ENCODE measurements at places on chromosomes 16 and 17.

DNA sequence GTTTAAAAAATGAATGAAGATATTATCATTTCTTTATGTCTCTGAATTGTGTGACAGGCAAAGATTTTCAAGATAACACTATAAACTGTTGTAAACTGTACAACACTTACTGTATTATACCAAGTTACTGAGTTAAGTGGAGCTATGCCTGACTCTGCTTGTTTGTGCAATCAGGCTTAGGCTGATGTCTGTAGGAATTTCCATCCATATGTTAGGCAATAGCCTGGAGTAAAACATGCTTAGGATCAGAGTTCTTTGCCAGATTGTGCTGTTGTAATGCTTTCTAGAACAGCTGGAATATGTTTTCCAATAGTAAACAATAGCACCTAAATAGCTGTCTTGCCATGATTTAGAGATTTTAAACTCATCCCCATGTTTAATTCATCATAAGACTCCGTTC lies 1496.7 kb downstream of the CDH11 start:
- no peak for DNase-seq

DNA sequence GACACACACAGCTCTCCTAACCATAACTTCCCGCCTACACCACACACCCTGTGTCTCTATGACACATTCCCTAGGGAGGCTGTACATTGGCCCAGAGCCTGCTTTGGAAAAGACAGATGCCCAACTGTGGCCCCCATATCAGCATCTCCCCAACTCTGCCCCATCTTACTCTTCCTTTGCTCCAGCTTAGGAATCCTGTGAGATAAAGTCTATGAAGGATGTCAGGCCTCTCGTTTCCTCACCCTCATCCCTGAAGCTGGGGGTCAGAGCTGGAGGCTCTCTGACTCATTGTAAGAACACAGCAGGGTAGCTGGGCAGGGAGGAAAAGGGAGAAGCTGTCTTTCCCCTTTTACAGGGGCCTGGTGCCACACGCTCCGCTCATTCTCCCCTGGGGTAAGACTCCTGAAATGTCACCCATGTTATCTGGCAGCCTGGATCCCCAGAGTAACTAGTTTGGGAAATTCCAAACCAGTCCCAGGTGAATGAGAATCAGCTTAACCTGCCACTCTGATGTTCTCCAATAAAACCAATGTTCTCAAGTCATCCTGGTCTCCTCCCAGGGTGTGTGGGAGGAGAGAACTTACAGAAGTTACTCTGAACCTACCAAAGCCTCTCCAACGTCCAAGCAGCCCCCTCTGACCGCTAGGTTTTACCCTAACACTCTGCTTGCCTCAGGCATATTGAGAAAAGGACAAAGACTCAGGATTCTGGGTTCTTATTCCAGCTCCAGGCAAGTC lies 2.8 kb downstream of the RAPGEFL1 start:
- no peak for DNase-seq

- DNase-seq = no peak
These were observed 26.9 kb upstream of the LGALS9 start for GRCh38 chr17:27603880-27604794.

DNA sequence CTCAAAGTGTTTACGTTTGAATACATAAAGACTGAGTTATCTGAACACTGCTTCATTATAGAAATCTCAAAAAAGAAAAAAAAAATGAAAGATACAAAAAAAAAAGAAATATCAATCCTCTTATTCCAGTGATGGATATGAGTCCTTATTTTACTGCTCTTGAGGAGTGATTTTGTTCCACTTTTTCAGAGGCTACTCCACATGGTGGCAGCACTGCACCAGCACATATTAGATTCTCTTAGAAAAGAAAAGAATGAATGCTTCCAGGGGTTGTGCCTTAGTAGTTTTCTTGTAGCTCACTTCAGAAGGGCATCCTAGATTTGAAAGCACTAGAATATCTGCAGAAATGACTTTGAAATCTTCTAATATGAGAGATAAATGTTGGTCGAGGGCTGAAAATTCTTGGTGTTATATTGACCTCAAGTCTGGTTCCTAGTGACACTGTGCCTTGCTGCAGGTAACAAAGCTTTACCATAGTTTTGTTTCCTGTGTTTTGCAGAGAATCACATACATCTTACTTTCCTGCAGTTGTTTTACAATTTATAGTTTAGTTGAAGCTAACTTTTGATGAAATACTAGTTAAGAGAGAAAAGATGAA lies 25.9 kb downstream of the AP2B1 start:
- peak; percentile 31 for DNase-seq

DNA sequence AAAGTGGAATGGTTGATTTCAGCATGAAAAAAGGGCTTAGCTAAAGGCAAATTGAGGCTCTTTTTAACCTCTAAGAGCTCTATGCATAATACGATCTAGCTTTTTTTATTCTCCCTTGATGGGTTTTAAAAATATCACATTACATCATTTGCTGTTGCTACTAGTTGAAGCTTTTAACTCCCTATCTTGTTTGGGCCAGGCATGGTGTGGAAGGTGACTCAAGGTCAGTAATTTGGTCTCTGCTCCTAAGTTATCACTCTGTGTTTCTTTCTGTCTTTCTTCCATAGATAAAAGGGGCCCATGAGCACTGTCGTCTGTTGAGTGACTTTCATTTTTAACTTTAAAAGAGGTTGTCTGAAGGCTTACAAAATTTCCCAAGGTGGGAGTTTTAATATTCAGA lies 58.1 kb upstream of the GOT2 start:
- DNase-seq = no peak

GRCh38 chr16:71564335-71564967 lies 12.4 kb downstream of the TAT start:
- no peak for DNase-seq

DNA sequence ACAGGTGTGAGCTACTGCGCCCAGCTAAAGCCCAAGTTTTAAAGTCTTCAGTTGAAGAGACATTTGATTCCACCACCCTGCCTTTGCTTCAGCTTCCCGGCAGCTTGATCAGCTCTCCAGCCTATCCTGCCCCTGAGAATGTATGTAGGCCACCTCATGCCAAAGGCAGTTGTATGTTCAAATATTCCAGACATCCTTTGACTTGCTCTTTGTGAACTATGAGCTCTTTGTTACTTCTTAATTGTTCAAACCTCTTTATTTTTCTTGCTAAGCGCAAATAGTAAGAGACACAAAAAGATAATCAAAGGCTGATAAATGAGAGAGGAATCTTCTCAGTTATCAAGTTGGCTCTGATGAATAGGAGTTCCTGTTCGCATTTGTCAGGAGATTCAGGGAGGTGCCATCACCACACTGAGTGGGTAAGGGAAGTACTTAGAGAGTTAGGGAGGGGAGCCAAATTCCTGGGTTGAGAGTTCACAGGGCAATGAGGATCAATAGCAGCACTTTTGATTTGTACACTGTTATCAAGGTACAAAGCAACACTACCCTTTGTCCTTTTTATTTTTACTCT lies 32.0 kb upstream of the SUPT4H1 start:
- no peak for DNase-seq

DNA sequence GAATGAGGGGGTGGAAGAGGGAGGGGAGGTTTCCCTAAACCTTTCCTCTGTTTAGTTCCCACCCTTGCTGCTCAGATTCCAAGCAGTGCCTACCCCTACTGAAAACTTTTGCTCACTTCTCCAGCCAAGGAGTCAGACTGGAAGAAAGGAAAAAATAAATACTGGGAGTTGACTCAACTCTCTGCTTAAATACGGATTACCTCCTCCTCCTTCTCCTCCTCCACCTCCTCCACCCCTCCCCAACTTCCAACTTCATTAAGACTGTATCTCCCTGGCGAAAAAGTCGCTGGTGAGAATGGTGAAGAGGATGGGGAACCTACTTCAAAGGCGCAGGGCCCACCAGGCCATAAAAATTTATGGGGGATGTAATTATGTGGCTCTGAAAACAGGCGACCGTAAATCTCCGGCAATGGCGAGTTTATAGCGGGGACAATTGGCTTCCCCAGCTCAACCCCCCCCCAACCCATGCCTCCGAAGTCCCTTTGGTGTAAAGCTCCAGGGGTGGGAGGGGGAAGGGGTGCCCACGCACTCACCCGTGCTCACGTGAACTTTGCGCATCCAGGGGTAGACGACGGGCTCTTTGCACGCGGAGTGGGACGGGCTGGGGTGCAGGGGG lies 712 bp downstream of the HOXB4 start:
- DNase-seq = no peak

DNA sequence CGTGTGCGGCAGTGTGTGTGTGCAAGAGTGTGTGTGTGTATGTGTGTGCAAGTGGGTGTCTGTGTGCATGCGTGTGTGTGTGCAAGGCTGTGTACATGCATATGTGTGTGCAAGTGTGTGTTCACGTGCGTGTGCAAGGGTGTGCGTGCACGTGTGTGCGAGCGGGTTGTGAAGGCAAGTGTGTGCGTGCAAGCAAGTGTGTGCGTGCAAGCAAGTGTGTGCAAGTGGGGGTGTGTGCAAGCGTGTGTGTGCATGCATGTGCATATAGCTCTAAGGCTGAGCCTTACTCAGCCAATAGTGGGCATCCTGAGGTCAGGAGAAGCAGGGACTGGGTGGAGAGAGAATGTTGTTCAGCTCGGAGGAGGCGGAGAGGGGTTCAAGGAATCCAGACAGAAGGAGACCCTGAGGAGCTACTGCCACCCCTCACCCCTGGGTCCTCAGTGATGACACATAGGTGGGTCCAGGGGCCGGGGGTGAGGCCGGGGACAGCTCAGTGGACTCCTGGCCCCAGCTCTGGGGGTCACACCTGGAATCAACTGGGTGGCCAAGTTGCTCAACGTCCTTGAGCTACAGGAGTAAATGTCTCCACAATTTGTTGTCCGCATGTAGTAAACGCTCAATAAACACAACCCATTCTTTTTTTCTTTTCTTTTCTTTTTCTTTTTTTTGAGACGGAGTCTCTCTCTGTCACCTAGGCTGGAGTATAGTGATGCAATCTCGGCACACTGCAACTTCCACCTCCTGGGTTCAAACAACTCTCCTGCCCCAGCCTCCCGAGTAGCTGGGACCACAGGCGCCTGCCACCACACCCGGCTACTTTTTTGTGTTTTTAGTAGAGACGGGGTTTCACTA lies 1.8 kb downstream of the PRR29 start:
- DNase-seq = no peak

GRCh38 chr17:38994026-38994425 lies 26.8 kb upstream of the FBXO47 start:
- DNase-seq = peak; percentile 20

DNA sequence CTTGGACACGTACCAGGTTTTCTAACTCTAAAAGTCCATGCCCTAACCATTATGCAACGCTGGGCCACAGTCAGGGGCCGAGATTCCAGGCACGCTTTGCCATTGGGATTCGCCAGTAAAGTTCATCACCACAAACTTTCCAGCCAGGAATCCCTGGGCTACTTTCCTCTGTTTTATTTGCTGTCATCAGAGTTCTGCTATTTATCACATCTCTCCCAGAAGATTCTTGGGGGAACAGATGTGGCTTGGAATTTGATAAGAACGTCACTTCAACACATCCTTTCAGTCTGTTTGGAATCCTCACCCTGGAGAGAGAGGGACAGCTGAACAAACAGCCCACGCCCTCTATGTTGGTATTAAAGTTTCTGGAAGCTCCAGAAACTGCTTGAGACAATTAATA lies 109.6 kb upstream of the CACNG3 start:
- DNase-seq = no peak

DNA sequence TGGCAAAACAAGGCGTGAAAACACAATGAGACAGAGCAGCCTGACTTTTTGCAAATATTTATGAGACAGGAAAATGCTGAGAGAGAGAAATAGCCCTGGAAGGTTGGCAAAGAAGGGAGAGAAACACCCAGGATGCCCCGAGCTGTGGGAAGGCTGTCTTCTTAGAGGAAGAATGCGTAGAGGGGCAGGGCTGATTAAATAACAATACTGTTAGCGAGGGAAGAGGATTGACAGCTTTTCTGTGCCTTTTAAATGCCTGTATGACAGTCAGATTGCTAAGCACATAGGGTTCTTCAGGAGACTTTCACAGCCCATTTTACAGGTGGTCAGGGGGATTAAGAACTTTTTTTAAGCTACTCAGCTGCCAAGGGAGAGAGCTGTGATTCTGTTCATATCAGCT lies 219.2 kb downstream of the SHISA9 start:
- no peak for DNase-seq

DNA sequence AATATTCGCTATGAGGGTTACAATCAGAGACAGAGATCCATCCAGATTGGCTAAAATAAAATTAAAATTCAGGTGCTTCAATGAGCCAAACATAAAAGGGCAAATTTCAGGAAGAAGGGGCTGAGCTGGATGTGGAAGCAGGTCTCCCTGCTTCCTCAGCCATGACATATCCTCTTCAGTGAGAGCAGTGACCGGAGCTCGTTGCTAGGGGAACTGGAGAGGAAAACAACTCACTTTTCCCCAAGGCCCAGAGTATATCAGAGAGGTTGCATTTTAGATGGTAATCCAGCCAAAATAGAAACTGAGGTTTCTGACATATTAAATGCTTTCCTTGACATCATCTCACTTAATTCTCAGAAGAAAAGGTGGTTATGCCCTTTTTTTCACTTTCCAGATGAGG lies 503.5 kb downstream of the HS3ST4 start:
- DNase-seq = no peak

GRCh38 chr16:49658531-49658930 lies 197.4 kb downstream of the ZNF423 start:
- DNase-seq = no peak

DNA sequence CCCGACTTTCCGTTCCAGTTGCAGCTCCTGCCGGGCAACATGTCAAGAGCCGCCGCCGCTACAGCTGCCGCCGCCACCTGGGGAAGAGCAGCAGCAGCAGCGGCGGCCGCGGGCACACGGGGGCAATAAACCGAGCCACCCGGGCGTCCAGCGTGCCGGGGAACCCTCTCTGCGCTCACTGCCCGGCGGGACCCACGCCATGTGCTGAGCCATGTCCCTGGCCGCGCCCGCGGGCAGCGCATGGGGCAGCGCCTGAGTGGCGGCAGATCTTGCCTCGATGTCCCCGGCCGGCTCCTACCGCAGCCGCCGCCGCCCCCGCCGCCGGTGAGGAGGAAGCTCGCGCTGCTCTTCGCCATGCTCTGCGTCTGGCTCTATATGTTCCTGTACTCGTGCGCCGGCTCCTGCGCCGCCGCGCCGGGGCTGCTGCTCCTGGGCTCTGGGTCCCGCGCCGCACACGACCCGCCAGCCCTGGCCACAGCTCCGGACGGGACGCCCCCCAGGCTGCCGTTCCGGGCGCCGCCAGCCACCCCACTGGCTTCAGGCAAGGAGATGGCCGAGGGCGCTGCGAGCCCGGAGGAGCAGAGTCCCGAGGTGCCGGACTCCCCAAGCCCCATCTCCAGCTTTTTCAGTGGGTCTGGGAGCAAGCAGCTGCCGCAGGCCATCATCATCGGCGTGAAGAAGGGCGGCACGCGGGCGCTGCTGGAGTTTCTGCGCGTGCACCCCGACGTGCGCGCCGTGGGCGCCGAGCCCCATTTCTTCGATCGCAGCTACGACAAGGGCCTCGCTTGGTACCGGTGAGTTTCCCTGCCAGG lies 604 bp downstream of the HS3ST3B1 start:
- no peak for DNase-seq

- DNase-seq = no peak
These were observed 49.6 kb upstream of the NKD1 start for GRCh38 chr16:50498431-50499155.

- DNase-seq = no peak
These were observed 44.8 kb downstream of the ERN1 start for GRCh38 chr17:64084940-64085649.

- no peak for DNase-seq
These were observed 83.7 kb downstream of the LMF1 start for GRCh38 chr16:886802-887731.

GRCh38 chr16:70437582-70438557 lies 1.0 kb downstream of the ST3GAL2 start:
- DNase-seq = no peak

GRCh38 chr16:81696961-81697615 lies 82.0 kb upstream of the PLCG2 start:
- DNase-seq = no peak
